ENCODE measurements at places on chromosomes 13 and 19.

GRCh38 chr13:51811920-51812451, 8.0 kb upstream of the DHRS12 start:
- no peak for DNase-seq

DNA sequence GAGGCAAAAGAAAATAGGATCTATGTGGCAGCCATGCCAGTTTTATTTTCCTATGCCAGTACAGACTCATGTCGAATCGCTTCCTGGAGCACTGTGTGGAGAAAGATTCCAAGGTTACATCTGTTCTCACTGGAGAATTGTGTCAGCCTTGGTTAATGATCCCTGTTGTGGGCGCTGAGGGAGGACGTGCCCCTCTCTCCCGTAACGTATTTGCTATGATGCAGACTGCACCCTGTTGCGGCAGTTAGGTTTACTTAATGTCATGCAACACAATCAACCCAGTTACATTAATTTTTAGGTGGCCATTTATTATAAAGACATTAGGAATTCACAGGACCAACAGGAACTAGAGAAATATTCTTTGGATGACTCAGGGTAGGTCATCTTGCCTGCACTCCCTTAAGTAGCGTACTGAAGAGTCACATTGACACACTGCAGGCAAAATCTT, 892.9 kb downstream of the EFNB2 start:
- DNase-seq, result no peak

- no peak for DNase-seq
Measured at GRCh38 chr19:51799774-51800472, 5.0 kb downstream of the FPR3 start.

DNA sequence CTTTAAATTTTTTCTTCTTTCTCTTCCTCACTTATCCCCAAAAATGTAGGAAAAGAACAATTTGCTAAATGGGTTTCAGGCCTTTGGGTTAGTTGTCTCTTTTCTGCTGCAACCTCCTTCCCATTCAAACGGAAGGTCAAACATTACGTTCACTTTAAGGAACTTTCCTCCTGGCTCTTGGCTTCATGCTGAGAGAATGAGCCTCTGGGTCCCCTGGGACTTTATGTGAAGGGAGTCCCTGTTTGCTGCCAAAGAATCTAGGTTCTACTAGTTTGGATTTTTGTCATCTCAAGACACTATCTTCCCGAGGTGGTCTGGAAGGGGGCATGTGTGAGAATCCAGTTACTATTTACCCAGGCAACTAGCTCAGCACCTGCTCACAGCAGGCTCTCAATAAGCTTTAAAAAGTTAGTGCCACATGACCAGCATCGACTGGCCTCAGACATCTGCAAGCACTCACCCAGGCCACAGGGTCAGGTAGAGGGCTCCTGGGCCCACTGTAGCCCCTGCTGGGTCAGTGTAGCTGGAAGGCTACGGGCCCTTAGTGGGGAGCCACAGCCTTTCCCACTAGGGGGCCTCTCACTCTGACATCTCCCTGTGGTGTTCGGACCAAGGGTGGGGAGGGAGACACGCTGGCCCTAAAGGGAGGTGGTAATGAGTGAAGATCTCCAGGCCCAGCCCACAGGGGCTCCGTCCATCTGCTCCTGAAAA, 40.5 kb downstream of the FAM124A start:
- no peak for DNase-seq

- no peak for DNase-seq
Measured at GRCh38 chr13:33110713-33111413, 94.6 kb downstream of the KL start.

DNA sequence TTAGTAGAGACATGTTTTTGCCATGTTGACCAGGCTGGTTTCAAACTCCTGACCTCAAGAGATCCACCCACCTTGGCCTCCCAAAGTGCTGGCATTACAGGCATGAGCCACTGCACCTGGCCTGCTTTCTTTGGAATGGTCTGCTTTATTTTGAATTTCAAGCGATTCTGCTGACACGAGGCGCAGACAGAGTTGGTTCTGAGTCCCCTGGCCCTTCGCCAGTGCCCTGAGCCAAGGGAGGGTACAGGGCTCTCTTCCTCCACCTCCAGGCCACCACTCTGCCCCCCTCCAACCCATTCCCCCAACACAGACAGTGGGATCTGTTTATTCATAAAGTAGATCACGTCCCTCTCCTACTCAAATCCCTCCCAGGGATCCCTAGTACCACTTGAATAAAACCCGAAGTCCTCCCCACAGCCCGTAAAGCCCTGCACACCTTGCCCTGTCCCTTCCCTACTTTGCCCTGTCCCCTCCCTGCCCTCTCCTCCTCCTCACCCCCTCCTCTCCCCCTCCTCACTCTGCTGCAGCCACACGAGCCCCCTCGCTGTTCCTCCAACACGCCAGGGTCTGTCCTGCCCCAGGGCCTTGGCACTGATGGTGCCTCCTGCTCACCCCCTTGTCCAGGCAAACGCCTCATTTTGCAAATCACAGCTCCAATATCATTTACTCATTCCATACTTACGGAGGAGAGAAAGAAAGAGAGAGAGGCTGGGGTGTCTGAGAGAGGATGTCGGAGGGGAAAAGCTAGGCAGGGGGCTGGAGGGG, 22.4 kb downstream of the ZNRF4 start:
- no peak for DNase-seq

Measured in Caco-2 (cell line).